ENCODE measurements at places on chromosomes 11 and 22.

- DNase-seq: no peak
These were observed 43.5 kb downstream of the DBX1 start for GRCh38 chr11:20116825-20117224.

- no peak for DNase-seq
These were observed 27.0 kb upstream of the YWHAH start for GRCh38 chr22:31917227-31917921.

GRCh38 chr11:64581057-64581523 lies 9.9 kb upstream of the SLC22A12 start:
- DNase-seq: no peak

DNA sequence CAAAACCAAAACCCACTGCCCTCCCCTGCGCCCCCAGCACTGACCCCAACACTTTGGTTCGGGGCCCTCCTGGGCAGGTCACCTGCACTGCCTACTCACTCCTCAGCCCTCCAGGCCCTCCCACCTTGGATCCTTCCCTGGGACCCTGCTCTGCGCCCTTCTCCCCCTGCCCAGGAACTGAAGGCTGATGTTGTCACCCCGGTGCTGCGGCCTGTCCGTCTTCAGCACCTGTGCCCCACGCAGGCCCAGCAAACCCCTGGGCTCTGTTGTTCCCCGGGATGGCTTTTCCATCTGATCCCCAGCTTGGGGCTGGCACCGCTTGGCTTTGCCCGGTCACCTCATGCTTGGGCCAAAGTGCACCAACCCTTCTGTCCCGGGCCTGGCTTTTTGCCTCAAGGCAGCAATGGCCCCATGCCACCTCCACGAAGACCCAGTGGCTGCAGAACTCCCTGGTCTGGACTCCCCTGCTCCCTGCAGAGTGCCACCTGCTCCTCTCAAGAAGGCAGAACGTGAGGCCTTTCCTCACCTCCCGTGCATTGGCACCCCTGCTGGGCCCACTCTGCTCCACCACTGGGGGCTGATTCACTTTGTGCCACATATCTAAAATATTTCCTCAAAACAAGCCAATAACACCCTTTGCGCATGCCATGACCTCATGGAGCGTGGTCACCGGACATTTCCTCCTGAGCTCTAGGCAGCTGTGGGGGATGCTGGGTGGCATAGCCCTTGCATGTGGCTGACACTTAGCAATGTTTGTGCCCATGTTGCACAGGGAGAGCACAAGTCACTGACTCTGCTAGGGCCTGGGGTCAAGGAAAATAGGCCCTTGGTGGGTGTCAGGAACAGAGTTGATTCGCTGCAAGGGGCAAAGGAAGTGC lies 8.8 kb downstream of the PPM1F start:
- no peak for DNase-seq

DNA sequence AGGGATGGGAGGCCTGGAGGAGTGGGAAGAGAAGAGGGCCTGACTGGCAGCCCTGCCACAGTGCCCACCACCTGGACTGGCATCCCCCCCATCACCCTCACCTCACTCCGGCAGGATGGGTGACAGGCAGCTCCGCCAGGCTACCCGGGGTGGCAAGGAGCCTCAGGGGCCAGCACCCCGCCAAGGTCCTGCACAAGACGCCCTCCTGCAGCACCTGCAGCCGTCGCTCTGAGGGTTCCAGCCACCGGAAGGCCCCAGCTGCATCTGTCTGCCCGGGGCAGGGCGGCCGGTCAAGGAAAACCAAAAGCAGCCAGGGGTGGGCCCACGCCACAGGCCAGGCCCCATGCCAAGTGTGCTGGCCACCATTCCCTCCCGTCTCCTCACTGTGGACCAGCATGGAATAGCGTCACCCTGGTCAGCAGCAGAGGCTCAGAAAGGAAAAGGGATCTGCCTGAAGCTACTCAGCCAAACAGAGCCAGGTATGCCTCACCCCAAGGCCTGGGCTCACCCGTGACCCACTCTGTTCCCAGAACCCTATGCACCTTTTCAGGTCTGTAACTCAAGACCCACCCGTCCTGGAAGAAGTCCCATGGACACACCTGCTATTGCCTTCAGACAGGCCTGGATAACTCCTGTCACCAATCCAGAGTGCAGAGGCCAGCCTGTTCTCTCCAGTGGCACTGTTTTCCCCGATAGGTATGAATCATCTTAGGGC lies 7.0 kb downstream of the RHBDD3 start:
- no peak for DNase-seq

DNA sequence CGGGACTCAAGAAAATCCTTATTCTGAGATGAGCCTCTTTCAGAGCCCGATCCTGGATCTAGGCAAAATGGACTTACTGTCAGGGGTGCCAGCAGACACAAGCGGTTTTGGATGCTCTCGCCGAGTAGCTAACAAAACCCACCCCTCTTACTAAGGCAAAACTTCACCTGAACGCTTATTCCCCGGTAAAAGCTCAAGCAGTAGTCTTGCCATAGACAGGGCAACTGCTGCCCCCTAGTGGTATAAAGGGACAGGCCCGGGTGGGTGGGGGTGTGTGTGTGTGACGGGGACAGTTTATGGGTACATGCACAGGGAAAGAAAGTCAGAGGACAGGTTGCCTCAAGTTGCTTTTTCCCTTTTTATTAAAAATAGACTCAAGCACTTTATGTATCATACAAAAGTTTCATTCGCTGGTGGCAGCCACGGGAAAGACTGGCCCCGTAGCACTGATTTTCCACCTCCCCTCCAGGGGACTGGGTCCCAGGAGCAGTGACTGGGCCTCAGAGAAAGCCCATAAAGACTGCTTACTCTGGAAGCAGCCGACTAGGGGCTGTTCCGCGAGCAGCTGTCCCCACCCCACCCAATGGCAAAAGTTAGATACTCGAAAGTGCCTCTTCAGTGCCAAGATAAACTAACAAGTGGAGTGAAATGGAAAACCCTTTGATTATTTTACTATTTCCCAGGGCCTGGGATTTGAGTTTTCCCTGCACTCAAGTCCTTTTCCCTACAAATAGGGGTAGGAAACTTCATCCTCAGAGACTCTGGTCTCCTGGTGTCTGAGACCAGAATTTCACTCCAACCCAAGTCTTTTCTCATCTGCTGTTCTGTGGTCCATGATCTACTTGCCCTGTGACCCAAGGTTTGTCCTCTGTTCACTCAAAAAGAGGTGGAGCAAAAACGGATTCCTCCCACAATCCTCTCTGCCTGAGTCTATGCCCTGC lies 4.7 kb downstream of the YPEL4 start:
- DNase-seq: peak; percentile 57

DNA sequence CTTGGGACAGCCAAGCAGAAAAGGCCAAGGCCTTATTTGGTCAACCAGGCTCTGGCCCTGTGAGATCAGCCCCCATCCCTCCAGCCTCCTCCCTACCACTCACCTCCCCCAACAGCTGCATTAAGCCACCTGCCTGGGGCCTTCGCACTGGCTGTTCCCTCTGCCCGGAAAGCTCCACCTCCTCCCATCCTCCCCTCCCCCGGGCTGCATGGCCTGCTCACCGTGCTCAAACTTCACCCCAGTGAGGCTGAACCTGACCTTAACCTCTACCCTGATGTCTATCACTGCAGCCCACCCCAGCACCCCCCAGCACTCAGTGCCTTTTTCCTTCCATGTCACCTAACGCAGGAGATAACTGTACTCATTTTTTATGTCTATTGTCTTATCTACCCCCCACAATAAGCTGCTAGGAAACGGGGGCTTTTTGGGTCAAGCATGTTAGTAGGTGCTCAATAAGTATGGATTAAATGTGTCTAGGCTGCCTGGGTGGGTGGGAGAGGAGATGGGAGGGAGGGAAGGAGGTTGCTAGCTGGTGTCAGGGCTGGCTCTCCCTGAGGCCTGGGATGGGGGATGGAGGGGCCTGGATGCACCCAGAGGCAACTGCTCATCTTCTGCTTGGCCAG lies 912 bp downstream of the PTPRCAP start:
- no peak for DNase-seq

GRCh38 chr11:122074022-122074421 lies 42.0 kb downstream of the BLID start:
- DNase-seq: no peak

- no peak for DNase-seq
These were observed 226.4 kb downstream of the FAM76B start for GRCh38 chr11:95563173-95563572.

DNA sequence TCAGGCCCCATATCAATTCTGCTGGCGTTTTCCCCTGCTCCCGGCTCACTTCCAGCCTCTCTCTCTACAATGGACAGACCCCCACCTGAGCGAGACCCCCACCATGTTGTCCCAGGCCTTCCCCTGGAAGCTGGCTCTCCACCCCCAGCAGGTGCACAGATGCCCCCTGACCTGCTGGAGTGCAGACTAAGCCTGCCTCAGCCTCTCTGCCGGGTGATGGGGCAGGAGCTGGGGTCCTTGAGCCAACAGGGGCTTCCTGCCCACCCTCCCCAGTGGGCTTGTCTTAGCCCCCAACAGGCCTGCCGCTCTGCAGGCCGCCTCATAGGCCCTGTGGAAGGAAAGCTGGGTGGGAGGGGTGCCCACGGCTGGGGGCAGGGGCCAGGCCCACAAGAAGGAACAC lies 10.0 kb downstream of the ELFN2 start:
- no peak for DNase-seq

- no peak for DNase-seq
These were observed 141.5 kb downstream of the CACNA1I start for GRCh38 chr22:39712081-39712480.

- no peak for DNase-seq
These were observed 20.2 kb downstream of the BARX2 start for GRCh38 chr11:129395883-129396282.

- DNase-seq: no peak
These were observed 82.6 kb downstream of the FAM76B start for GRCh38 chr11:95706974-95707387.

DNA sequence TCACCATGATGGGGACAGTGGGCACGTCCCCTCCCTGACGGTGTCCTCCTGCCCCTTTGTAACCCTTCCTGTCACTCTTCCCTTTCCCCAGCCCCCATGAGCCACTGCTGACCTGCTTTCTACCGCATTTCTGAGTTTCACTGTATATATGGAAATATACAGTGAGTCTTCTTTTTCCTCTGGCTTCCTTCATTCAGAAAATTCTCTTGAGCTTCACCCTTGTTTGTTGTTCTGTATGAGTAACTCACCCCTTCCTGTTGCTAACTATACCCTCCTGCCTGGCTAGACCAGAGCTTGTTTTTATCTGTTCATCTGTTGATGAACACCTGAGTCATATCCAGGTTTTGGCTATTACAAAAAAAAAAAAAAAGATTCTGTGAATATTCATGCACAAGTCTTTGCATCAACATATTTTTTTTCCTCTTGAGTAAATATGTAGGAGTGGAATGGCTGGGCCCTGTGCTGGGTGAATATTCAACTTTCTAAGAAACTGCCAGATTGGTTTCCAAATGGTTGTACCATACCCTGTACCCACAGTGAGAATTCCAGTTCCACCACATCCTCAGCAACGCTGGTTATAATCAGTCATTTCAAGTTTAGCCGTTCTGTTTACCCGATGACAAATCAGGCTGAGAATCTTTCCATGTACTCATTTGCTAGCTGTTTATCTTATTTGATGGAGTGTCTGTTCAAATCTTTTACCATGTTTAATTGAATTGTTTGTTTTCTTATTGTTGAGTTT lies 62.0 kb downstream of the IGF2 start:
- DNase-seq: no peak

- no peak for DNase-seq
These were observed 18.3 kb downstream of the RRAS2 start for GRCh38 chr11:14340721-14341120.

- no peak for DNase-seq
These were observed 18.5 kb downstream of the RELT start for GRCh38 chr11:73394416-73395296.

DNA sequence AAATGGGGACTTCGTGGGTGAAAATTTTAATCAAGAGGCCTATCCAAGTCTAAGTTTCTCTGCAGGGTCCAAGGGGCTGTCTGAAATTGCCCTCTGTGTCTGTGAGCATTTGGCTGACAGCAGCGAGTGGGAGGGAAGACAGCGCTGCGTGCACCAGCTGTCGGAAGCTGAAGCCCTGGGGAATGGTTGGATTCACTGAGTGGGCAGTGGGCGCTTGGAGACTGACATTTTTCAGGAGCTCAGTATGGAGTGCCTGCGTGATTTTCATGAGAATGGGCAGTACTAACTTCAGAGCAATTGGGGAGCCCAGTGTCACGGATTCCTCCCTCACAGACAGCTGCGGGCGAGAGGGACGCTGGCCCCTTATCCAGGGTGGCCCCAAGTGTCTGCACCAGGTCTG lies 388.8 kb upstream of the B3GAT1 start:
- DNase-seq: no peak

DNA sequence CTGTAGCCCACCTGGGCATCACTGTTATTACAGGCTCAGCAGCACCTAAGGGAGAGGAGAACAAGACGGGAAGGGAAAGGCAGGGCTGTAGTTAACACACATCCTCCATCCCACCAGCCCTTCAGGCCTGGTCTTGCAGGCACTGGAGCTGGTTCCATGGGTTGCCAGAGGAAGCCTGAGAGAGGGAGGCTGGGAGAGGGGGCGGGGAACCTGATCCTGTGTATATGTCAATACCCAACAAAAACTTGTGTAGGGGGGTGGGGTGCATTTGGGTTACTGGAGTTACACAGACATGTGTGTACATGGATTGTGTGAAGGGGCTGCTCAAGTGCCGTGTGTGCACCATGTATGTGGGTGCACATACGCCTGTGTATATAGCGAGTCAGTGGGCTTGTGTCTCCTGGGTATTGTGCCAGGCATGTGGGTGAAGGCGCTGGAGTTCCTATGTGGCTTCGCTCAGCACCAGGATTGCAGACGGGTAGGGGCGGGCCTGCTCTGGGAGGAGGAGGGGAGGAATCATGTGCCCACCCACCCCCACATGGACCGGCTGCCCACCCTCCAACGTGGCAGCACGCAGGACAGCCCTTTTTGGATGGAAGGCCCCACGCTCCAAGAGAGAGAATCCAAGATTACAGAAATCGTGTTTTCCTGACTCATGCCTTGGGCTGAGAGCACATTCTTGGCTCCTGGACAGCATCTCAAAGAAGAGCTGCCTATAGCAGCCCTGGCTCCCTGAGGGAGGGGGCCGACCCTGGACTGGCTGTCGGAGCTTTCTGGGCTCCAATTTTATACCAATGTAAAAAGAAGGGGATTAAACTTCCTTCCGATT lies 4.2 kb upstream of the SERPINH1 start:
- no peak for DNase-seq

GRCh38 chr22:48700566-48701295 lies 1126.9 kb downstream of the BRD1 start:
- no peak for DNase-seq

DNA sequence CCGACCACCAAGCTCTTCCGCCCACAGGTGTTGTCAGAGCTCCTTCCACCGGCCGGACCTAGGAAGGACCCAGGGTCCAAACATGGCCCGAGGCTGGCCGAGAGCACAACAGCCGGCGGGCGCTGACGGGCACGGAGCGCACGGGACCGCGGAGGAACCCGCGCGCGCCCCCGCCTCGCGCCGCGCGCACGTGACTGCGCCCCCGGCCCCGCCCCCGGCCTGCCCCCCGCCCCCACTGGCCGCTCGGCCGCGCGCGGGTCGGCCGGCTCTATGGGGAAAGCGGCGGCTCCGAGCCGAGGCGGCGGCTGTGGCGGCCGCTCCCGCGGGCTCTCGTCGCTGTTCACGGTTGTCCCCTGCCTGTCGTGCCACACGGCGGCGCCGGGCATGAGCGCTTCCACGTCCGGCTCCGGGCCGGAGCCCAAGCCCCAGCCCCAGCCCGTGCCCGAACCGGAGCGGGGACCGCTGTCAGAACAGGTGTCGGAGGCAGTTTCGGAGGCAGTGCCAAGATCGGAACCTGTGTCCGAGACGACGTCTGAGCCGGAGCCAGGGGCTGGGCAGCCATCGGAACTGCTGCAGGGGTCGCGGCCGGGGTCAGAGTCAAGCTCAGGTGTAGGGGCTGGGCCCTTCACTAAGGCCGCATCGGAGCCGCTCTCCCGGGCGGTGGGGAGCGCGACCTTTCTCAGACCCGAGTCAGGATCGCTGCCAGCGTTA lies at the start of gene OSBP2:
OSBP2 (plus strand) TSS at position 235 of the 711 bp plus-strand sequence; CDS start at position 271, 36 bp downstream.
- no peak for DNase-seq

- no peak for DNase-seq
These were observed 114.4 kb downstream of the MRTFA start for GRCh38 chr22:40522141-40522540.

Measured in stimulated activated CD8-positive, alpha-beta memory T cell treated with anti-CD3 and anti-CD28 coated beads, Interleukin-15, amount 100 ng/mL, for 24 hours (primary cell).